Smooth muscle cell of bladder (primary cell): ENCODE measurements at places on chromosomes 4 and X. TPM values are rescaled to one million over a fixed set of nuclear protein-coding genes. Genes with fewer than 3 reads are reported as not detected.

The CT45A5 gene
- not detected in 2 replicates for total RNA-seq

The F9 gene
- not detected in 2 replicates for total RNA-seq

The PAGE2B gene
- 0.28 TPM in 1 of 2 replicates, not detected in the other for total RNA-seq

The SMIM10L2A gene
- total RNA-seq, result 0.28 and 0.83 TPM in 2 replicates

The LRP2BP gene
- 0.28 and 0.55 TPM in 2 replicates for total RNA-seq

The RGS12 gene
- 12.4 and 14.0 TPM in 2 replicates for total RNA-seq

The RHOXF2B gene
- under 0.01 TPM in 1 of 2 replicates, not detected in the other for total RNA-seq

The PABPC1L2A gene
- not detected in 2 replicates for total RNA-seq

The TMEM150C gene
- total RNA-seq, result 0.65 and 2.7 TPM in 2 replicates
